ENCODE measurements at places on chromosomes 2 and 18.

DNA sequence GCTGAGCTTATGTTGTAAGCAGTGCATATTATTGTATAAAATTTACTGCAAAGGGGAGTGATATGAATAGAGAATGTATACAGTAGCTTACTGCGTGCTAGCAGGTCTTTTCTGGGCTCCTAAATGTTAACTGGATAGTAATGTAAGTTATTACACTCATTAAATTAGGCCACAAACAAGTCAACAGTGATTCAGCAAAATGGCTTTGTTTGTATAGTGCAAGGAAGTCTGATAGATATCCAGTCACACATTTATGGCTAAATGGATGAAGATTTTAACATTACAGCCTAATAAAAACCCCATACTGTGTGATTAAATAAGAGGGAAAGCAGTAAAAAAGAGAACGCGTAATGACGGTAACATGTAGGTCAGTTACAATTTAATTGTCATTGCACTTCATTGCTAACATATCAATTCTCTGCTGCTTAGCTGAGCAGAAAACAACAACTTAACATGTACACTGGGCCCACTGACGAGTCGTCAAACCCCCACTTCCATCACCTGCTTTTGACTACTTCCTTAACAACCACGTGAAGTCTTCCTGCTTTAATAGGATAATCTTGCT lies 665.0 kb upstream of the FANCL start:
- DNase-seq = no peak

GRCh38 chr2:241274127-241274526 lies 41.3 kb downstream of the HDLBP start:
- DNase-seq = no peak

DNA sequence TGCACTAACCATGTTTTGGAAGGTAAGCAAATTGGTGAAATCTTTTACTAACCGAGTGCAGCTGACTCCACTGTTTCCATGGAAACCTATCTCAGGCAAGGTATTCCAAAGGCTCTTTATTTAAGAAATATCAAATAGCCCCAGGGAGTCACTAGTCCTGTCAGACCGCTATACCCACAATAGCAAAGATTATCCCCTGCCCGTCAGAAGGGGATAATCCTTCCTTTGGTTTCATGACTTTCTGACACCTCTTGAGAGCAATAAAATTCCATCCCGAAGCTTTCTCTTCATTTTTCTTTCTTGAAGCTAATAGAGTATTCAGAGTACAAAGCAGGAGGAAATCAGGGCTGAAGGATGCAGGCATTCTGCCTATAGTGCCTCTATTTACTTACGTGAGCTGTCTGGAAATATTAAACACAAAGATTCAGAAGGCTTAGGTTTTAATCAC lies 34.7 kb upstream of the MAP2 start:
- no peak for DNase-seq

GRCh38 chr2:23757686-23758433 lies 169.1 kb downstream of the ATAD2B start:
- no peak for DNase-seq

- no peak for DNase-seq
Measured at GRCh38 chr18:76407681-76408080, 87.4 kb downstream of the ZNF516 start.

DNA sequence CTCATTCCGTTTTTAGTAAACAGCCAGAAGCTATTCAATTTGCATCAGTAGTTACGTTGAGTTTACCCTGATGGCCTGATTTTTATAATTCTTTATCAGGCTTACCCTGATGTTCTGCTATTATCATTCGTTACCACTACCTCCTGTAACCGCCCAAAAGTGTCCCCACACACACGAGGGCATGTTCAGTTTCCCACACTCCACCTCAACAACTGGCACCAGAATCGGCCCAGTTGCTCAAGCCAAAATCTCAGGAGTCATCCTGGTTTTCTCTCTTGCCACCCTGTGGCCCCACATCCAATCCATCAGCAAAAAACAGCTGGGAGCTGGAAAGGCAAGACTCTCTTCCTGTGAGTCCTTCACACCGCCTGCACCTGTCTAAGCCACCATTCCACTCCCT lies 102.9 kb upstream of the RAB6C start:
- DNase-seq = no peak

GRCh38 chr2:156673333-156673615 lies 237.1 kb downstream of the GPD2 start:
- DNase-seq = no peak

DNA sequence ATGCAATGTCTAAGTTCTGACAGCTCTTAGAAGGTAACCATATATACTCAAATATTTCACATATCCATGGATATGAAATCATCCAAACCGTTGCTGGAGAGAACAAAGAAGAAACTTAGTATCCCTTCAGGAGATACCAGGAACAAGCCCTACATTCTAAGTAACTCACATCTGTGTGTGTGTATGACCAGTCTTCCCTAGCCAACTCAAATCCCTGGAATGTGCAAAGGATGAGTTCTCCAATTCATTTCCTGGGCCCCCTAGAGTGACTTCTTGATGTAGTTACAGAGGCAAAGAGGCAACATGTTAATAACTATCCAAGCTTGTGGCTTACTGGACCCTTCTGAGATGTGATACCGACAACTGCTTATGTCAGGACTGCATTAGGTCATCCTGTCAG lies 20.1 kb downstream of the TPGS2 start:
- no peak for DNase-seq

DNA sequence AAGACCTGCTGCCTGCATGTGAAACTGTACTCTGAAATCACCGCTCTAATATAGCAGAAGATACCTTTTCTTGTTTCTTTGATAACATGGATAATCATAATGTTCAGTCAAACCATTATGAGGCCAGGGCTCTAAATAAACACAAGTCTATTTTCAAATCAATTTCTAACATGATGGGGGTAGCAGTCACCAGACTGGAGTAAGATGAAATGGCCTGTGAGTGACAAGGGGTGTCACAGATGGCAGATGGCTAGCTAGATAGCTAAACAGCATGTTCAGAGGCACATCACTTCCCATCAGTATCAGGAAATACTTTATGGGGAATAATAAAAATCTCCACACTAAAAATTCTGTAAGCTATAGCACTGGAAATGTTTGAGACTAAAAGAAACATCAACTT lies 14.0 kb downstream of the MBD2 start:
- no peak for DNase-seq

DNA sequence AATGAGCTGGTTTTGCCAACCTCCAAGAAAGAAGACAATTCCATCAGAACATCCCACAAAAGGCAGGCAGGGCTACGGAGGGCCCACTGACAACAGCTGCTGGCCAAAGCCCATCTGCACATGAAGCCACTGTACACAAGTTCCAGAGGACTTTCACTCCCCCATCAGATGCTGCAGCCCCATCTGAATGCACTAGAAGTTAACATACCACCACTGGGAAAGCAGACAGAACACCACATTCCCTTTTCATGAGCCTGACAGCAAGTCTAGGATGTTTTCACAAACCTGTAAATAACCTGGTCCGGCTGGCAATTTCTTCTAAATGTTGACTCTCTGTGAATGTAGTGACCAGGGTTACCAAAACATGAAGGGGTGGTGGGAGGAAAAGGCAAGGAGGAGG lies 41.5 kb downstream of the CCBE1 start:
- no peak for DNase-seq

DNA sequence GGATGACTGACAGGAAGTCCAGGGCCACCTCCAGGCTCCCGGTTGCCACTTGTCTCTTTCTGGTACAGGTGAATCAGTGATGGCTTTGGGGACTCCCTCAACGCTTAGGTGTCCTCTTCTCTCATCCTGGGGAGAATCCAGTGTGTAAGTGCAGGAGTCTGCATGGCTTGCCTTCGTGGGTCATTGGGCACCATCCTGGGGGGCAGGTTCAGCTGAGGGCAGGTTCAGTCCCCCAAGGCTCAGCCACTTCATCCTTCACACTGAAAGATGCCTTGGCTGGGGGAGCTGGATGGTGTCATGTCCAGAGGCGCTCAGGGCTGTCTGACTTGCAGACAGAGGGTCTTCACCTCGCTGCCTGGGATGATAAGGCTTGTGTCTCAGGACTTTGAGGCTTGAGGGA lies 29.2 kb downstream of the SH3RF3 start:
- DNase-seq = no peak

- DNase-seq = no peak
Measured at GRCh38 chr2:73238149-73238548, 4.0 kb downstream of the CCT7 start.

DNA sequence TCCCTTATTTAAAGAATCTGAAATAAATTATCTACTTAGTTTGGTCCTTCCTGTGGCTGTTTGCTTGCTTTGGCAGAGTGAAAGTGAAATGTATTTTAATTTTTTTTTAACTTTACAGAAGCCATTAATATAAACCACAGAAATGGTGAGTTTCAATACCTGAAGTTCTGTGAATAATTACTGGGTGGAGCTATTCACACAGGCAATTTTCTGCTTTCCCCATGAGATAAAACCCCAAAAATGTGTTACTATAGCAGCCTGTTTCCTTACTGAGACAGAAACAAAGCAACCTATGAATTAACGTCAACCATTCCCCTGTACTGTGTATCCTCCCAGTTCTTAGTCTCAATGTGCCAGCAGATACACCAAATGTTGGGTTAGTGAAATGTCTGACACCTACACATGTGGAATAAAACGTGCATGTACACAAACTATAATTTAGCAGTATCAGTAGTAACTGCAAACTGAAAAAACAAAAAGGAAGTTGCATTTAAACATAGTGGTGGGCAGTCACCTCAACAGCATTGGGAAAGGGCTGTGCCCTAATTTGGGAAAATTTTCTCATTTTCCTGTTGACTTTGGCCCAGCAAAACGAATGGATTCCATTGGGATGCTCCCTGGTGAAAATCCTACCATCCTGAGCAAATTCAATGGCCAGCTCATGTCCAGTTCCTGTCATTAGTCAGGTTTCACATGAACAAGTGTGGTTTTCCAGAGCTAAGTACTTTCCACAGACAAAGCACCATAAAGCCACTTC lies 73.1 kb upstream of the RMDN2 start:
- DNase-seq = no peak

DNA sequence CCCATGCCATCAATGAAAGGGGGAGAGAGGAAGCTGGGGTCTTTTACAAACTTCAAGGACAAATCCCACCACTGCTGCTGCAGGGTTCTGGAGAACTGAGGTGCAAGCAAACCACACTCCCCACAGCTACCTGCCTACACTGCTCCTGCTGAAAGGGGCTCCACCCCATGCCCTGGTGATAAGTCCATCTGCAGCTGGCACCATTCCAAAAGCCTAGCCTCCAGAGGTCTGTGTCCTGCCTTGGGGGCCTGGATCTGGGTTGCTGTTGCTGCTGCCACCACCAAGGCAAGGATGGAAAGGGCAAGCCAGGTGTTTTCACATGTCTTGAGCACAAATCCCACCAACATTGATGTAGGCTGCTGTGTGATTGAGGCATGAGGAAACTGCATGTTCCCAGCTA lies 97.4 kb upstream of the UBE2E3 start:
- no peak for DNase-seq

DNA sequence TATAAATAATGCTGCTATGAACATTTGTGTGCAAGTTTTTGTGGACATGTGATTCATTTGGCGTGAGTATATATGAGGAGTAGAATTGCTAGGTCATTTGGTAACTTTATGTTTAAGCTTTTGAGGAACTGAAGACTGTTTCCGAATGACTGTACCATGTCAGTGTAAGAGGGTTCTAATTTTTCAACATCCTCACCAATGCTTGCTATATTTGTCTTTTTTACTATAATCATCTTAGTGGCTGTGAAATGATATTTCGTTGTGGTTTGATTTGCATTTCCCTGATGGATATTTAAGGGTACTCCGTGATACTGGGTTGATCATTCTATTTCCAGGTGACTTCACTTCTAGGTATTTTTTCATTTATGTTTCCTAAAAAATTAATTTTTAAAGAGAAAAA lies 241.1 kb downstream of the BCL2 start:
- no peak for DNase-seq

Measured in activated T-cell treated with anti-CD3 and anti-CD28 coated beads, Interleukin-2, amount 50 U/mL, for 1 hour (primary cell).